ENCODE measurements at places on chromosomes 3 and 15. TPM values are rescaled to one million over a fixed set of nuclear protein-coding genes. Genes with fewer than 3 reads are reported as not detected.

DNA sequence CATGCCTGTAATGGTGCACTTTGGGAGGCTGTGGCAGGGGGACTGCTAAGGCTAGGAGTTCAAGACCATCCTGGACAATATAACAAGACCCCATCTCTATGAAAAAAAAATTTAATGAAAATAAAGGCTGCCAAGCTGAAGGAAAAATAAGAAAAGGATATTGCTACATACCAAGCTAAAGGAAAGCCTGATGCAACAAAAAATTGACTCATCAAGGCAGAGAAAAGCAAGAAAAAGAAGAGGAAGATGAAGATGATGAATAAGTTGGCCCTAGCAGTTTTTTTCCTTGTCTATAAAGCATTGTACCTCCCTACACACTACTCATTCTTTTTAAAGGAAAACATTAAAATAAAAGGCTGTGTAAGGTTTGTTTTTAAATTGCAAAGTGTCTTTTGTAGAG, 441.9 kb upstream of the MDFIC2 start:
- DNase-seq, result no peak
- H3K36me3 ChIP-seq, result no peaks in the 10 kb centered on the region
- H3K4me1 ChIP-seq, result no peaks in the 10 kb centered on the region

MESP2 gene
- 0.40 TPM for polyA plus RNA-seq

GRCh38 chr3:40546816-40547215, 22.1 kb downstream of the ZNF621 start:
- H3K4me3 ChIP-seq, result no peak overlapping the region
- no peaks in the 10 kb centered on the region for H3K27me3 ChIP-seq
- no peaks in the 10 kb centered on the region for H3K36me3 ChIP-seq
- DNase-seq, result no peak
- no peak overlapping the region for H3K27ac ChIP-seq

DNA sequence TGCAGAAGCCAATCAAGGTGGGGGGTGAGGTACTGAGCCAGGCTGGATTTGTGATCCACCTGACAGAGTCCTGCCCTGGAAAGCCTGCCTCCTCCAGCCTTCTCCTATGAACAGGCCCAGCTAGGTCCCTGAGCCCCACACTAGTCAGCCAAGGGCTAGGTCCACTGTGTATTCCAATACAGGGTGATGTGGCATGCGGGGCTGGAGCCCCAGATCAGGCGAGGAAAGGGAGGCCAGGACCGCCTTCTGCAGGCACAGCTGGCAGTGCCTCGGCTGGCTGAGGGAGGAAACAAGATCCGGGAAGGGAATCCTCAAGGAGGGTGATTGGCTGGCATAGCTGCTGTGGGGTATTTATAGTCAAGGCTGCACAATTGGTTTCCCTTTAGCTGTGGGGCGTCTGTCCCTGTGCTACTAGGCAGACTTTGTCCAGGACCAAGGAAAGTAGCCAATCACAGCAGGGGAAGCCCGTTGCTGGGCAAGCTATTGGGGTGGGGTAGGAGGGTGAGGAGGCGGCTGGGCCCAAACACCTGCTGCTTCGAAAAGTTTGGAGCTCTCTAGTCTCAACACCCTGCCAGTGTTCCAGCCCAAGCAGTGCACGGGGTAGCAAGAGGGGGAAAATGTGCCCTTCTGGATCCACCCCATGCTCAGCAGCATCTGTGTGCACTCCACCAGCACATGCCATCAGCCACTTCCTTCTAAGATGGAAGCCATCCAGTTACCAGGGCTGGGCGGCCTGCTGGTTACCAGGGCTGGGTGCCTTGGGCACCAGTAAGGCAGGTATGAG, 5.9 kb downstream of the KY start:
- H3K27ac ChIP-seq, result no peak overlapping the region
- H3K36me3 ChIP-seq, result no peaks in the 10 kb centered on the region
- H3K4me1 ChIP-seq, result peaks cover 4% of the 10 kb centered on the region
- H3K4me3 ChIP-seq, result no peak overlapping the region
- DNase-seq, result peak; percentile 59
- H3K27me3 ChIP-seq, result no peaks in the 10 kb centered on the region

DNA sequence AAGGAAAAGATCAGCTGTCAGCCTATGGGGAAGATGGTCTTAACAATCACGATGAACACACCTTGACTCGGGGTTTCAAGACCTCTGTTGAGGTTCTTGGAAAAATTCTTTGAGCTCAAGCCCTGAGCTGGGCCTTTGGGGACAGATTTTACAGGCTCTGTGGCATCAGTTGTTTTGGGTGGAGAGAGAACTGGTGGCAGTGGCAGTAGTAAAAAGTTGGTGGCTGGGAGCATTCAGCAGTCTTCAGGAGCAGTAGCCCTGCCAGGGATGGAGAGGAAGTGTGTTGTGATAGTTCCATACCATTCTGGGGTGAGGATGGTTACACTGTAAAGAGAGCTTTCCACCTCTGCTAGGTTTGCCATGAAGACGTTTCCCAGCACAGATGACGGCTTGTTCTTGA, 4.9 kb upstream of the KY start:
- no peak overlapping the region for H3K4me3 ChIP-seq
- H3K27ac ChIP-seq, result no peak overlapping the region
- peaks cover 12% of the 10 kb centered on the region for H3K4me1 ChIP-seq
- DNase-seq, result peak; percentile 30

TMEM212 gene
- polyA plus RNA-seq, result not detected

DNA sequence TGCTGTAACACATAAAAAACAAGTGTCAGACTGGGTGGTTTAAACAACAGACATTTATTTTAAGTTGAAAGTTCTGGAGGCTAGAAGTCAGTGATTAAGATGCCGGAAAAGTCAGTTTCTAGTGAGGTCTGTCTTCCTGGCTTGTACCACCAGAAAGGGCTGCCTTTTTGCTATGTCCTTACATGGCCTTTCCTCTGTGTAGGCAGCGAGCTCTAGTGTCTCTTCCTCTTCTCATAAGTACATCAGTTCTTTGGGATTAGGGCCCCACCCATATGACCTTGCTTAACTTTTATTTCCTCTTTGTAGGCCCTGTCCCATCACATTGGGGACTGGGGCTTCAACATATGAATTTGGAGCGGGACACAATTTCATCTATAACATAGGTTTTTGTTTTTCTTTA, 128.0 kb downstream of the BBX start:
- no peak for DNase-seq
- H3K4me3 ChIP-seq, result no peak overlapping the region
- no peak overlapping the region for H3K27ac ChIP-seq
- no peaks in the 10 kb centered on the region for H3K36me3 ChIP-seq

DNA sequence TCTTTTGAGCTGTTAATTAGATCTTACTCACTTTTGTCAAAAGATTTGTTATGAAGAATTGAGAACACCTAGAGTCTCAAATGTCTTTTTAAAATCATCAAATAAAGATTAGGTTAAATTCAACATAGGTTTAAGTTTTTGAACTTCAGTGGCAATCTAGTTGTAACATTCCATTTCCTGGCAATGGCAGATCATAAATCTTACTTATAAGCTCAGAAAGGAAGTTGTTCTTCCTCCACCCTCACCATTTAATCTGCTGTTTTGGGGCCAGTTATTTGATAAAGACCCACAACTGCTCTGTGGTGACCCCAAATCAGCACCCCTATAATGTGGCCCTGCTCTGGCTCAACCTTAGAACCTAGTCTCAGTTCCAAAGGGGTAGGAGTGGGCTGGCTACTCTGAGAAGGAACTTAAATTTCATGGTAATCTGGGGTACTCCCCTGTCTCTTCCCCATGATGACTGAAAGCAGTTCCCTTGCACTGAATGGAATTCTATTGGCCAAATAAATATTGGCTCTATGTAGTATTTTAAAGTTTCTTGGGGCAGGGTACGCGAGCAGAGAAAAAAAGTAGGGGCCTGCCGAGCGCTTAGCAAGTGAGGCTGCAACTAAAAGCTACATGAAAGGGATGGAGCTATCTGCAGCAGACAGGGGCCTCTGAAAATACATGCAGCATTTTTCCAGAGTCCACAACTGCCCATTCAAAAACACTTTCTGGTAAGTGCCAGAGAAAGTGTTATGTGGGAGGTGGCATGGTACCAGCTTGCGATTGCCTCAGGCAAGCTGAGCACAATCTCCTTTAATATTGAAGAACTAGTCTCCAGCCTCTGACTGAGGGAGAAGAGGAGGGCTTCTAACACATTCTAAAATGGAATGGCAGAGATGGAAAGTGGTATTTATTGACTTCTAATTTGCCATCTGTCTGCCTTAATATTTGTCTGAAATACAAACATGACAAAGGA, 103.6 kb upstream of the RASGRP1 start:
- no peak overlapping the region for H3K27ac ChIP-seq
- H3K36me3 ChIP-seq, result no peaks in the 10 kb centered on the region
- no peaks in the 10 kb centered on the region for H3K27me3 ChIP-seq
- no peaks in the 10 kb centered on the region for H3K4me1 ChIP-seq
- no peak overlapping the region for H3K4me3 ChIP-seq
- no peak for DNase-seq

TEX55 gene
- polyA plus RNA-seq, result not detected

PARP15 gene
- polyA plus RNA-seq, result 1.0 TPM

SCAMP5 gene
- polyA plus RNA-seq, result 22.0 TPM

SLC24A5 gene
- polyA plus RNA-seq, result 0.34 TPM

DNA sequence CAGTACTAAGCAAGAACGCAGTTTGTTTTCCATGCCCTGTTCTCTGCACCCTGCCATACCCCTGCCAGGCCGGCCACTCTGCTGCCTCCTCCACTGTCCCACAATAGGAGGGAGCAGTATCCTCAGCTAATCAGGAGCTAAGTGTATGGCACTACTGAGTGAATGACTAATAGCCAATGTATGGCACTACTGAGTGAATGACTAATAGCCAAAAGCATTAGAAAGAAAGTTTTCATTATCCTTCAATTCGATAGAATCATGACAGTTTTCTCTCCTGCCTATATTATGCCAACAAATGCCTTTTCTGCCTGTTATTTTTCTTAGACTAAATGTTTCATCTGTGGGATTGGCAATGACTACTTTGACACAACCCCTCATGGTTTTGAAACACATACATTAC, 107.5 kb upstream of the CHRM5 start:
- H3K4me1 ChIP-seq, result no peaks in the 10 kb centered on the region
- no peaks in the 10 kb centered on the region for H3K27me3 ChIP-seq
- H3K36me3 ChIP-seq, result no peaks in the 10 kb centered on the region
- no peak overlapping the region for H3K4me3 ChIP-seq

DNA sequence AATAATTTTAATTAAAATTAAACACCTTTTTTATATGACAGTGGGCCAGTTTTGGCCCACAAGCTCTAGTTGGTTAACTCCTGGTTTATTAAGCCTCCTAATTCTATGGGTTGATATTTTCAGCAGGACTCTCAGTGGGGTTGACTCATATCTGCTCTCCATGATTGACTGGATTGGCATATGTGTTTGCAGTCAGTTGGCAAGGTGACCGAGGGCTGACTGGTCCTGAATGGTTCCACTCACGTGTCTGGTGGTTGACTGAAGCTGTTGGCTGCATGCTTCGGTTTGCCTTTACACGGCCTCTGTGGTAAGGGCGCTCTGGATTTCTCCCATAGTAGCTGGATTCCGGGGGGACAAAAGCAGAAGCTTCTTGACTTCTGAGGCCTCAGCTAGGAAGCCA, 65.3 kb upstream of the ZNF280D start:
- DNase-seq, result no peak
- no peaks in the 10 kb centered on the region for H3K4me1 ChIP-seq
- H3K36me3 ChIP-seq, result no peaks in the 10 kb centered on the region
- H3K4me3 ChIP-seq, result no peak overlapping the region

DNA sequence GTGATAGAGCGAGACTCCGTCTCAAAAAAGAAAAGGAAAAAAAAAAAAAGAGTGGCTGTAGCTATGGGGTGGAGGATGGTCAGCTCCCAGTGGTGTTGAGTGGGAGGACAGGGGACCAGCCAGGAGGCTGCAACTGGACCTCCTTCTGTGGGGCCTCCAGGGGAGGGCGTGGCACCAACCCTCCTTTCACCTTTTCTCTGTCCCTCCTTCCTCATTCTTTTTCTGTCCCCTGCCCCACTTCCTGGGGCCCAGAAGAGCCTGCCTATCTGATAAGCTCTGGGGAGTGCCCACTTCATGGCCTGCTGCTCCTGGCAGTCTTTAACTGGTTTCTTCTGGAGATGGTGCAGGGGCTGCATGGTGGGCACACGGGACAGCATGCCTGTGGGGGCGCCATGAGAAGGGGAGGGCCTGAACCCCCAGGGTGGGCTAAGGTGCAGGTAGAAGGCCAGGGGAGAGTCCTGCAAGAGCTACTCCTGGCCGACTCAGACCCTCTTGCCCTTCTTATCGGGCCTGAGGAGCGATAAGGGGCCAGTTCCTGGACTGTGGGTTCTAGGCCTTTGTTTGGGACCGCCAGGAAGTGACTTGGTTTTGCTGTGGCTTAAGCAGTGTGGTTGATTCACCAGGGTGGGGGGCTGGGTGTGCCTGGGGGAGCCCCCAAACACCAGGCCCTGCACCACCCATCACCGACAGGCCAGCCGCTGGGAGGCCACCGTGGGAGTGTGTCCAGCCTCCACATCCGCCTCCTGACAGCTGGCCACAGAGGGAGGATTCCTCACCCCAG, 49.4 kb upstream of the FLNB start:
- no peaks in the 10 kb centered on the region for H3K27me3 ChIP-seq
- DNase-seq, result no peak
- no peaks in the 10 kb centered on the region for H3K36me3 ChIP-seq
- H3K27ac ChIP-seq, result peak overlapping the region; percentile 68
- H3K4me1 ChIP-seq, result no peaks in the 10 kb centered on the region

DNA sequence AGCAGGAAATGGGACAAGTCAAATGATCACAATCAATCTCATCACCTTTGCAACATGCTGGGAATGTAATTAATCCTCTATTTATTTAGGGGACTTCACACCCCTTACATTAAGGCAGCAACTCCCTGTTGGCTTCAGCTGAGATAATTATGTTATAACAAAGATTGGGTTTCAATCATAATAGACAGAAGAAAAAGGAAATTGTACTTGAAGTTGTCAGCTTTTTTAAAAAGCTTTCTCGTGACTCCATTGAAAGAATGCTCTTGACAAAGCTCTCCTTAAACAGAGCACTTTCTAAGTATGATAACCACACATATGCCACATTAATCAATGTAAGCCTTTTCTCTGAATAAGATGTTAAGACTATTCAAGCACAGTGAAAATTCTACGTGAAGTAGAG, 65.7 kb downstream of the SHQ1 start:
- DNase-seq, result no peak
- H3K4me1 ChIP-seq, result no peaks in the 10 kb centered on the region
- H3K36me3 ChIP-seq, result no peaks in the 10 kb centered on the region

- DNase-seq, result no peak
- H3K4me3 ChIP-seq, result no peak overlapping the region
- H3K27me3 ChIP-seq, result no peaks in the 10 kb centered on the region
- H3K36me3 ChIP-seq, result no peaks in the 10 kb centered on the region
Observed at GRCh38 chr3:61846488-61846887, 285.1 kb downstream of the PTPRG start.

DNA sequence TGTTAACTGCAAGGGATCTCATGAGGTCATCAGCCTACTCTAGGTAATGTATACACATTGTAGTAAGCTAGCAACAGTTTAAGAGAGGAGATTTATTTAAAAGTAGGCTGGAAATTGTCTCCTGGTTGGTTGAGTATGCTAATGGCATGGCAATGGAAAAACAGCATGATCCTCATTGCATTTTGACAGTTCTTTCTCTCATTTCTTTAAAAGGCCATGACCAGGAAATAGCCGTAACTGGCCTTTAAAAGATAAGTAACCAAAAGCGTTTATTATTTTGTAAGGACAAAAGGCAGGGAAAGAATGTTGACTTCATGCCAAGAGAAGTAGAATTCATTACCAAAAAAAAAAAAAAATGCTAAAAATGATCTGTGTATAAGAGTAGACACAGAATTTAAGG, 310.3 kb downstream of the FGF12 start:
- DNase-seq, result no peak
- H3K36me3 ChIP-seq, result no peaks in the 10 kb centered on the region
- H3K4me3 ChIP-seq, result no peak overlapping the region
- H3K27me3 ChIP-seq, result no peaks in the 10 kb centered on the region

IL20RB gene
- 1.1 TPM for polyA plus RNA-seq

GRCh38 chr3:125684199-125684598, 88.9 kb upstream of the OSBPL11 start:
- H3K4me3 ChIP-seq, result no peak overlapping the region
- no peaks in the 10 kb centered on the region for H3K27me3 ChIP-seq
- DNase-seq, result peak; percentile 24

All from adrenal gland (tissue), 19 donors.